Retinal pigment epithelial cell (primary cell): ENCODE measurements at places on chromosomes 16 and 17.

DNA sequence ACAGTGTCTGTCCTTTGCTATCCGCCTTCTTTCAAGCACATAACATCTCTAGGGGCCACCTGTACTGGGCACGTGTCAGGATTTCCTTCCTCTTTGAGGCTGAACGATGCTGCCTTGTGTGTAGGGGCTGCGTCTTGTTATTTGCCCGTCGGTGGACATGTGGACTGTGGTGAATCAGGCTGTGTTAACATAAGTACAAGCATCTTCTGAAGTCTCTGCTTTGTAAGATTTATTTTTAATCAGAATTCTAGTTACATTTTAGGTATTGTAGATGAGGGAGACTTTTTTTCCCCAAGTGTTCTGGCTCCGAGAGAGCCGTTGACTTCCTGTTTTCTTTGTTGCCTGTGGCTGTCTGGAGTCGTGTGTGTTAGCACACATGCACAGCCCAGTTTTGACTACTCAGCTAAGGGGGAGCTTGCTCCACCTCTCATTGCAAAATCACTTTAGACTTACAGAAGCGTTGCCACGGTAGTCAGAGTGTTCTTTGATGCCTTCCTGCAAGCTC is 26.1 kb downstream of the SPG7 start:
- DNase-seq, result no peak

DNA sequence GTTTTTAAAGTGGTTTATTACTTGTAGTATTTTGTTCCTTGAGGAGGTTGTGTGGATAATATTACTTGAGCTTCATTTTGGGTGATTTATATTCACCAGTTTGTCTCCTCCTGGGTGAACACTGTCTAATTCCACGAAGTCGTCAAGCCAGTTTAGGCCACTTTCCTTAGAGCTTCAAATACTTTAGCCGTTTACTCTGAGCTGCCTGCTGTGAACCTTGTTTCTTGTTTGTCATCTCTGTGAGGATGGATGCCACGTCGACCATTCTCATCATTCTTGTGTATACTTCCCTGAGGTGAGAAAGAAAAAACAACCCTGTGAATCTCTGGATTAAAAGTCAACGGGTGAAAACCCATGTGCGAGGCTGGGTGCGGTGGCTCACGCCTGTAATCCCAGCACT is 9.0 kb downstream of the KRT24 start:
- no peak for DNase-seq

DNA sequence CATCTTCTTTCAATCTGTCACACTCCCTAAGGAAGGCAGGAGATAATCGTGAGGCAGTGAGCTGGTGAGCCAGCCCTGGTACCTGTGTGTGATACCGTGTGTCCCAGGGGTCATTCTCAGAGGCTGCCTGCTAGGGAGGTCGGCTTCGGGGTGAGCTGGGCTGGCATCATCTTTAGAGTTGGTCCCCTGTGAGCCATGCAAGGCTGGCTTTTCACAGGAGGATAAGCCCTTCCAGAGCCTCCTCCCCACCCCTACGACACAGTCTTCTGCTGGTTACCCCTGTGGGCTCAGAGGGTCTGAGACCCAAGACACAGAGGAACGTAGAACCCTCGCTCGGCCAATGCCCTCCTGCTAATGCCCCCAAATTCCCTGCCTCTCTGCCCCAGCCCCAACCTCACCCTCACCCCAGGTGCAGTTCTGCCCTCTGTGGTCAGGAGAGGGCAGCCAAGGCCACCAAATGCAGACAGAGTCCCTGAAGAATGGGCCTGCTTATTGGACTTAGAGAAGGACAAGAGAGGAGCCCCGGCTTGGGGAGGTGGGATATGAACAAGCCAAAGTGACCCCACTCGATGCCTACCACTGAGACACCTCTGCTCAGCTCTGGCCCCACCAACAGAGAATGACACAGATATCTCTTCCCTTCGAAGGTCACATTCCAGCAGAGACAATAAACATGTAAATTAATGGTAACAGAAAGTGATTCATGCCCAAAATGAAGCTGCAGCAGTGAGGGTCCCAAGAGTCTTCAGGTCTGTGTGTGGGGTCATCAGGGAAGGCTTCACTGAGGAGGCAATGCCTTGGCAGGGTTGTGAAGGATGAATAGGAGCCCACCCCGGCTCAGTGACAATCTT is 80.8 kb upstream of the CCL1 start:
- DNase-seq, result no peak

DNA sequence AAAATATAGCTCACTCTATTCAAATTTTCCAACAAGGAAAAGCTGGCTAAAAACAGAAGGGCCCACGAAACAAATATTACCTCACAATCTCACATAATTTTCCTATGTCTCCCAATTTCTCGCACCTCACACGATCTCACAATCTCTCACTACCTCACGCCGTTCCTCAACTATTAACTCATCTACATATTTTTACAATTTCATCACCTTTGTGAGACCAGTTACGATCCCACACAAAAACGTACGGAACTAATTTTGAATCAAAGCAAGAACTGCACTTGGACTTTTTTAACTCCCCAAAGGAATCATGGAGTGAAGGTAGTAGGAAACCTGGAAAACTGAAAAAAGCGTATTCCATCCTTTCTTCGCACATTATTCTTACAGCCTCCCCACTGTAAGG is 1.1 kb downstream of the CBX1 start:
- no peak for DNase-seq

DNA sequence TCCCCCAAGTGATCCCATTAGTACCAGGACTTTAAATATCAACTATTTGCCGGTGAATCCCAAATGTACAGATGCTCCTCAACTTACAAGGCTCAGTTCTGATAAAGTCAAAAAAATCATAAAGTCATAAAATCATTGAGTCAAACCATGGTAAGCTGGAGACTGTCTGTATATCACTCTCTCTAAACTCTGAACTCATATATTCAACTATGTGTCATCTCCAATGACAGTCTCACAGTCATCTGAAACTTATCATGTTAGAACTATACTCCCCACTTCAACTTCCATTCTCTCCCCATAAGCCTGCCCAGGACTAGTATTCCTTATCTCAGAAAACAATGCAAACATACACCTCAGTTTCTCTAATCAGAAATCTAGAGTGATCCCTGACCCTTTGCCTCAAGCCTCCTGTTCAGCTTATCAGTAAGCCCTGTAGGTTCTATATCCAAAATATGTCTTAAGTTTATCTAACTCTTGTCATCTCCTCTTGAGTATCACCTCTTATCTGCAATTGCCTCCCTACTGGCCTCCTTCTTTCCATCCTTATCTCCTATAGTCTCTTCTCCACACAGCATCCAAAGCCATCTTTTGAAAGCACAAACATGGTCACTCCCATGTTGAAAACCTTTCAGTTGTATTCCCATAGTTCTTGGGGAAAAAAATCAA is 55.0 kb downstream of the SSH2 start:
- no peak for DNase-seq

DNA sequence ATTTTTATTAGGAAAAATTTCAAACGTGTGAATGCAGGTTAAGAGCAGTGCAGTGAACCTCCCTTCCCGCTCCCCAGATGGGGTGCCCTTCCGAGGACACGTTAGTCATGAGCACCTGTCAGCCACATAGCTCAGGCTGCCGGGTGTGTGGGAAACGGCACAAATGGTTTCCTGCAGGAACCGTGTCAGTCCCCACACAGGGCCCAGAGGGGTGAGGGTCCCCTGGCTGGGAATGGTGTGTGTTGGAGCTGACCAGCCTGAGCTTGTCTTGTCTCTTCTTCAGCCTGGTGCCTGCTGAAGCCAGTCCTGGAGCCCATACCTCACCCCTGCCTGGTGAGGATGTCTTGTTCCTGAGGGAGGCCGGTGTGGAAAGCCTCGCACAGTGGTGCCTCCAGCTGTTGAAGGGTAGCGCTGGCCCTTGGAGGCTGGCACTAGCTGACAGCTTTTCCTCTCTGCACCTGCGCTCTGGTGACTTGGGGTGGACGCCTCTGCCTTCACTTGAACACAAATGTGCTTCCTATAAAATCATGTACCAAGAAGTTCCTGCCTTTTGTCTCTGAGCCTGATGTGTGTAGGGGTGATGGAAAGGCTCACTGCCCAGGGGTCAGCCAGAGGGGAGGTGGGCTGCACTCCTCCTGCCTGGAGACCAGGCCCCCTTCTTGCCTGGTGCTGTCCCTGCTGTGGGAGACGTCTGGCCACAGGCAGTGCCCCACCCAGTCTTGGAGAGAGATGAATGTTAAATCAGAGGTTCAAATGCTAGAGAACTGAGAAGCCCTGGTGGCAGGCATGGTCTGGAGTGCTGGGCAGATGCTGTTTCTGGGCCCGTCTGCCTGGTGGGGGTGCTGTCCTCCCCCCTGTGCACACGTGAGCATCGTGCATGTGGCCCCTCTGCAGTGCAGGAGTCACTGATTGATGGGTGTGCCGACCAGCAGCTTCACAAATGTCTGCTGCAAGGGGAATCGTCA is 102.6 kb upstream of the ZNF750 start:
- DNase-seq, result no peak

GRCh38 chr16:49890876-49891275 is 35.0 kb upstream of the ZNF423 start:
- no peak for DNase-seq

DNA sequence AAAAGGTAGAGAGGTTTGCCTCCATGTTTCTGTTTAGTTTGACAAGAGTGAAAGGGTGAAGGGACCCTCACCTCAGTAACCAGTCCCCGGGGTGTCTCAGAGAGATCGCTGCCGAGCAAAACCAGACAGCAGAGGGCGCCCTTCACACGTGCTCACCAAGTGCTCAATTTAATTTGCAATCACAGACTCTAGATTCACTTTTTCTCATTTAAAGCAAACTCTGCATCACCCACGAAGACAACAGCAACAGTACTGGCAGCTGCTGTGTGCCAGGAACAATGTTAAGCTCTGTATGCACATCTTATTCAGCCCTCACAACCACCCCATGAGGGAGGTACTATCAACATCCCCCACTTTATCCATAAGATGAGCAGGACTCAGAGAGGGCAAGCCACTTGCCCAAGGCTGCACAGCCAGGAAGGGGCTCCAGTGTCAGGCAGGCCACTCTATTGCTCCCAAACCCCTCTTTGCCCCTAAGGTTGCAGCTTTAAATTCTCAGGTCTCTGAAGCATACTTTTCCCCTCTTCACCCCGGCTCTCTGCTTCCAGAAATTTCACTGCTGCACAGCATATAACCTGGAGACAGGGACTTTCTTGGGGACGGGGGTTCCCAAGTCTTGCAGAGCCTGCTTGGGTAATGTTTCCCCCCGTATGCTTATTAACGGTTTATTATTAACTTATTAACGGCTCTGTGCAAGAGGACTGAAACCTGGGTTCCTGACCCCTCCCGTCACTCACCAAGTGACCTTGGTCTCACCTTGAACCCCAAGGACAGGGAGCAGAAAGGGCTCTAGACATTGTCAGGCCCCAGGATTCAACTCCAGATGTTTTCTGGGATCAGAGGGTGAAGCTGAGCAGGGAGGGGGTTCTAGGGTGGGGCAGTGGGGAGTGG is 70.9 kb downstream of the CNGB1 start:
- peak; percentile 17 for DNase-seq

GRCh38 chr17:35543856-35544255 is 6.4 kb upstream of the SLFN12L start:
- no peak for DNase-seq

DNA sequence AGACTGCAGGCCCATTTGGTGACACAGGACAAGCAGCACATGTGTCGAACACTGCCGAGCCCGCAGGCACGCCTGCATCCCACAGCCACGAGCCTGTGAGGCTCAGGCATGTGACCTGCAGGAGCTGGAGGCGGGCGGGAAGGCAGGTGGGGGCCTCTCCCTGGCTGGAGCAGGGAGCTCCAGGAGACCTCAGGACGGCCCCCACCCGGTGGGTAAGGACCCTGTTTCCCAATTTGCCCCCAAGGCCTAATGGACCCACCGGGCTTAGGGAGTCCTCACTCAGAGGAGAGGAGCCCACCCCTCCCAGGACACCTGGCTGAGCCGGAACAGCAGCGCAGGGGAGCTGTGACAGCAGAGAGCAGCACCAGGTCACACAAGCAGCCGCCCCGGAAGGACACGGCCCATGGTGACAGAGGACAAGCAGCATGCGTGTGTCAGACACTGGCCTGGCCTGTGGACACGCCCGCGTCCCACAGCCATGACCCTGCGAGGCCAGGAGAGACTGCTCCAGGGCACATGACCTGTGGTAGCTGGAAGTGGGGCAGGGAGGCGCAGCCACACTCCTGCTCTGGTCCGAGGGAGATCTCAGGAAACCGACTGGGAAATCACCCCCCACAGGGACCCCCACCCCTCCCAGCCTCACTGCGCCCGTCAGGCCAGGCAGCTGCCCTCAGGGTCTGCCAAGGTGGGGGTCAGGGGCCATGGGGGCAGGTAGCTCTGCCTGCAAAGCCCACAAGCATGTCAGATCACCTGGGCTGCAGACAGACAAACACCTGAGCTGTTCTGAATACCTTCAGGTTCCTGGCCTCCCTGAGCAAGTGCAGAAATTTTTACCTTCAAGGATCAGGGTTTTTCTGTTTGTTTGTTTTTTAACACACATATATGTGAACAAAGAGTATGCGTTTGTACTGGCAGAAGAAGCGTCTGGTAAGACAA is 2.4 kb downstream of the SPSB3 start:
- DNase-seq, result no peak

DNA sequence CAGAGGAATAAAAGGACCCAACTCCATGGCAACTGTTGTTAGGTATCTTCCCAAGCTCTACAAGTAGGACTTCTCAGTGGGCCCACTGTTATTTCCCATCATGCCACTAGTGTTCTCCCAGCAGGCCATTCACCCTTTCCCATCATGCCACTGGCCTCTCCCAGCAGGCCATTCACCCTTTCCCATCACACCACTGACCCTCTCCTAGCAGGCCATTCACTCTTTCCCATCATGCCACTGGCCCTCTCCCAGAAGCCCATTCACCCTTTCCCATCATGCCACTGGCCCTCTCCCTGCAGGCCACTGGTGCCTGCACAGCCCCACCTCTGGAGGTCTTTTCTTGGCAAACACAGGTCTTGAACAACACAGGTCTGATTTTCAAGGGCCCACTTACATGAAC is 36.3 kb downstream of the IFT140 start:
- no peak for DNase-seq

DNA sequence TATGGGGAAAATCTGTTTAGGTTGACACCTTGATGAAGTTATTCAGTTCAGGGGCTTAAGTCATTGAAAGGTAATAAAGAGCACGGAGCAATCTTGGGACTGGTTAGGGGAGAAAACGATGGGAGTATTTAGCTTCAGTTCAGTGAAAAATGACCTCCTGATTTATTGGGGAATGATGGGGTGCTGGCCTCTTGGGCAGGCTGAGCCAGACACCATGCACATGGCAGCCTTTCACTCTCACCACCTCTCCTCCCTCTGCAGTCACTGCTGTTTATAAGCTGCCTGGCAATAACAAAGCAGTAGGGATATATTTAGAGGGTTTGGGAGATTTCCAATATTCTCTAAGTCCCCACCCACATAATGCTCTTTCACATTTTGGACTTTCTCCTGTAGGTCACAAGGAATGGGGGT is 140.5 kb upstream of the HS3ST2 start:
- no peak for DNase-seq

DNA sequence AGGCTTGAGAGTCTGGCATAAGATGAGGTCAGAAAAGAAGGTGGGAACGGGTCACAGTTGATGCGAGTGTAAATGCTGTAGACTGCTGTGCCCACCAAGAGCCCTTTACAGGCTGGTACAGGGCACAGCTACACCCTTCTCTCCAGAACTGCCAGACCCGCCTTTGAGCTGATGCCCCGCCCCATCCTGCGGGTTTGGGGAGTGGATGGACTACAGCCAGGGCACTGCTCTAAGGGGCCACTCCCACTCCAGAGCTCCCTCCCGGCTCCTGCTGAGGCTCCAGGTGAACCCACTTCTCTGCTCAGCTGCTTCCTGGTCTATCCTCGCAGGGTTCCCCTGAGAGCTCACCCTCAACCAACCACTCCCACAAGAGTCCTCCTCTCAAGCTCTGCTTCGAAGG is 12.3 kb downstream of the MEIOB start:
- DNase-seq, result no peak
